ENCODE measurements at places on chromosomes 1 and 21. TPM values are rescaled to one million over a fixed set of nuclear protein-coding genes. Genes with fewer than 3 reads are reported as not detected.

DNA sequence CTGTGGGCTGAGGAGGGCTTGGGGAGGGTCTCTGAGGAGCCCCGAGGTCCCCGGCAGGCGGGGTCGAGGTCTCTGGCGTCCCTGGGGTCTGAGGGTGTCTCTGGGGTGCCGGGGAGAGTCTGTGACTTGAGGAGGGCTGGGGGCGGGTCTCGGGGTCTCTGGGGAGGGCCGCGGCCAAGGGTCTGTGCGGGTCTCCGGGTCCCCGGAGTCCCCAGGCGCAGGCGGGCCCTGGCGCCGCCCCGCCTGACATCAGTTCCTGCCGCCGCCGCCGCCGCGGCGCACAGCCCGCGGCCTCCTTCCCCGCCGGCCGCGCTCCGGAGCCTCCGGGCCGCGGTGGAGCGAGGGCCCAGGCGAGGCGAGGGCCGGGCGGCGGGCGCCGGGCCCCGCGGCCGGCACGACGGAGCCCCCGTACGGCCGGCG lies at the start of gene PLEKHM2:
TSS of gene PLEKHM2 (plus strand) at position 279 of the 420 bp plus-strand sequence. CDS start 239 bp downstream, outside the sequence.
- DNase-seq = peak; percentile 79

GRCh38 chr1:82788660-82789059 lies 987.9 kb downstream of the ADGRL2 start:
- DNase-seq = no peak

DNA sequence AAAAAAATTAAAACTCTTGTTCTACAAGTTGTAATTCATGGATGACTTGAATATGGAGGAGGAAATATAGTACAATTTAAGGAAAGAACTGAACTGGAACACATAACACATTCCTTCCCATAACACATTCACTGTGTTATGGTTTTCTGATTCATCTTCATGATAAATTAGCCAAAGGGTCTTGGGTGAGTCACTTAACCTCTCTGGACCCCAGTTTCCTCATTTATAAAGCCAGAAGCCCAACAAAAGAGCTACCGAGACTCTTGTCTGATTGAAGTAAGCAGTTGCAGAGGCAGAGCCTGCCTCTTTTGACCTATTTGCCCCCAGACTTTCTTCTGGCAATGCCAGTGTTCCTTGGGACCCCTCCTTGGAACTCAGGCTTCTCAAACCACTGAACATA lies 161.9 kb upstream of the KCTD3 start:
- no peak for DNase-seq

The ANGPTL3 gene
- 0.22 TPM for total RNA-seq

GRCh38 chr21:45954261-45954660 lies 27.3 kb upstream of the COL6A1 start:
- no peak for DNase-seq

GRCh38 chr1:234778221-234779159 lies 168.5 kb upstream of the IRF2BP2 start:
- no peak for DNase-seq

GRCh38 chr1:30875916-30876315 lies 32.6 kb downstream of the SDC3 start:
- no peak for DNase-seq

The DEPDC1 gene
- 8.0 TPM for total RNA-seq
